ENCODE measurements at places on chromosomes 12 and 14. TPM values are rescaled to one million over a fixed set of nuclear protein-coding genes. Genes with fewer than 3 reads are reported as not detected.

Gene SMOC1
- not detected for total RNA-seq

Gene GNPTAB
- total RNA-seq: 104 TPM

Gene ABCC9
- total RNA-seq: not detected

GRCh38 chr14:34184126-34184525 lies 233.3 kb upstream of the EGLN3 start:
- no peak for DNase-seq

- DNase-seq: no peak
Measured at GRCh38 chr14:90574188-90575131, 177.6 kb downstream of the CALM1 start.

Gene ADCY4
- total RNA-seq: 4.7 TPM

DNA sequence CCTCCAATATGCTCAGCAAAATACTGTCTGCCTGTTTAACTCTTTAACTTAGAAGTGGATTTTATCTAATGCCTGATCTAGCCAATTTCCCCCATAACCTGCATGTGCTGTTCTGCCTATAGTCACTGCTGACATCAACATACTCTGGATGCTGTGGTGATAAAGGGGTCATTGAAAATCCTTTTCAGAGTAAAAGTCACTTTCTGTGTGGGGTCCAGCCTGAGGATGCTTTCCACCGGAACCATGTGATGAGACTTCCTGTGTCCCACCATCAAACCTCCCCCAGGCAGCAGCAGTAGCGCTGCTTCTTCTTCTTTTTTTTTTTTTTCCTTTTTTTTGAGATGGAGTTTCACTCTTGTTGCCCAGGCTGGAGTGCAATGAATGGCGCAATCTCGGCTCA lies 607.0 kb downstream of the BCL11B start:
- no peak for DNase-seq

DNA sequence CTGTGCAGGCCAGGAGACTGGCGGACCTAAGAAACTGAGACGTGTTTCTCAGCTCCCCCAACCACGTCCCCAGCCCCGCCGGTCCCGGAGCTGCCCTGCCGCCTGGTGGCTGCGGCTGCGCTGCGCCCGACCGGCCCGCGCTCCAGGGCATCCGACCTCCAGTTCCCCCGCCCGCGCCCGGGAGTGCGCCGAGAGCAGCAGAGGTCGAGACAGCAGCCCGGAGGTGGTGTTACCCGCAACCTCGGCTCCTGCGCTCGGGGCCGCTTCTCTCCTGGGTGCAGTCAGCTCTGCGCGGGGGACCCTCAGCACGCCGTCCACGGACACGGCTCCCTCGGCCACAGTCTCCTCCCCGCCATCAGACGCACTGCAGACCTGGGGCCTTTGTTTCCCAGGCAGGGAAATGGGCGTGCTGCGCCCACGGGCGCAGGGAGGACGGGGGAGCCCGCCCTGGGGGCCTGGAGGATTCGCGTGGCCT lies 21.6 kb upstream of the GPR132 start:
- peak; percentile 90 for DNase-seq
